ENCODE measurements at places on chromosomes 1 and 21.

DNA sequence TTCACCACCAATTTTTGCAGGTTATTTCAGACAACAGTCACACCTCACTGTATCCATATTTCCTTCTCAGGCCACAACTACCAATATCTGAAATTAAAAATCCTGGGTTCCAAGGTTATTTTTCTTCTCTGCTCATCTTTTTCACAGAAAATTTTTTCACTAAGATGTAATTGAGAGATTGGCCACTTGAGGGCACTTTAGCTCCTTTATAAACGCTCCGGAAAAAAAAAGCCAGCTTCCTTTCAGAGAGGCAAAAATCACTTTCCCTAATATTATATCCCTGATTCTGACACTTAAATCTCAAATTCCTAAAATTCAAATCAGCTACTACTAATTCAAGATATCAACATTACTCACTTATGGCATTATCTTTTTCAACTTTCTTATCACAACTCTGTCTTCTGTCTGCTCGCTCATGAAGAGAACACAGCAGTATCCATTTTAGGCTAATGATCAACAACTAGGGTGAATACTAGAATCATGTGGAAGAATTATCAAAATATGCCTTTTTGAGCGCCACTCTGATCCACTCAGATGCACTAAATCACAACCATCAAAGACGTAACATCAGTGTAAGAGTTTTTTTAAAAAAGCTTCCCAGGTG is 101.4 kb upstream of the RGS1 start:
- DNase-seq, result peak; percentile 38

DNA sequence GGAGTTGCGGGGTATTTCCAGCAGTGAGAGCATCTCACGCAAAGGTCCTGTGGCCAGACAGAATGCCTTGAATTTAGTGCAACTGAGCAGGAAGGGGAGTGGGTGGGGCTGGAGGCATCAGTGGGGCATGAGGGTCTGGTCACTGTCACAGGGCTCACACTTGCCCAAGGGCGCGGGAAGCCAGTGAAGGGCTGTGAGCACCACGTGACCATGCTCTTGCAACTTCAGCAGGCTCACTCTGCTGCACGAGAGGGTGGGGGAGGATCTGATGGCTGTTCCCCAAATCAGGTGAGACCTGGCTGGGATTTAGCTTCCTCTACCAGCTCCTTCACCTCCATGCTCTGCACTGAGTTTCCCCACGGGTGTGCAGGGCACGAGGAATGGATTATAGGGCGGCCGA is 64.2 kb downstream of the PGBD5 start:
- DNase-seq, result no peak

- DNase-seq, result no peak
Measured at GRCh38 chr1:78715181-78715661, 65.6 kb downstream of the IFI44 start.

DNA sequence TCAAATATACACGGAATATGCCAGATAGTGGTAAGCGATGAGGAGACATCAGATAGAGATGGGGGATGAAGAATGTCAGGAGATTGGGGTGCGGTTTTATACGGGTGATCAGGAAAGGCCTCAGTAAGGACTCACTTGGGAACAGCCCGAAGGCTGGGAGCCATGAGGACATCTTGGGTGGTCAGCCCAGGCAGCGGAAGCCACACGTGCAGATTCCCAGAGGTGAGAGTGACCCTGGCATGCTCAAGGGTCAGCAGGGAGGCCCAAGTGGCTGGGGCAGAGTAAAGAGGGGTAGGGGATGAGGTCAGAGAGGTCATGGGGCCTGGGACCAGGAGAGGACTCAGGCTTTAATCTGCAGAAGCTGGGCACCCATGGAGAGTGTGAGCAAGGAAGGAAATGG is 106.6 kb downstream of the MATN1 start:
- no peak for DNase-seq

Measured in left kidney (tissue), 8 donors.